ENCODE measurements at places on chromosomes 7 and 10. TPM values are rescaled to one million over a fixed set of nuclear protein-coding genes. Genes with fewer than 3 reads are reported as not detected.

- no peak overlapping the region for H3K27ac ChIP-seq
- no peaks in the 10 kb centered on the region for H3K36me3 ChIP-seq
- no peak overlapping the region for H3K4me3 ChIP-seq
- DNase-seq, result peak; percentile 79
- H3K4me1 ChIP-seq, result no peaks in the 10 kb centered on the region
These were observed 219.7 kb upstream of the STK17A start for GRCh38 chr7:43363035-43363791.

DNA sequence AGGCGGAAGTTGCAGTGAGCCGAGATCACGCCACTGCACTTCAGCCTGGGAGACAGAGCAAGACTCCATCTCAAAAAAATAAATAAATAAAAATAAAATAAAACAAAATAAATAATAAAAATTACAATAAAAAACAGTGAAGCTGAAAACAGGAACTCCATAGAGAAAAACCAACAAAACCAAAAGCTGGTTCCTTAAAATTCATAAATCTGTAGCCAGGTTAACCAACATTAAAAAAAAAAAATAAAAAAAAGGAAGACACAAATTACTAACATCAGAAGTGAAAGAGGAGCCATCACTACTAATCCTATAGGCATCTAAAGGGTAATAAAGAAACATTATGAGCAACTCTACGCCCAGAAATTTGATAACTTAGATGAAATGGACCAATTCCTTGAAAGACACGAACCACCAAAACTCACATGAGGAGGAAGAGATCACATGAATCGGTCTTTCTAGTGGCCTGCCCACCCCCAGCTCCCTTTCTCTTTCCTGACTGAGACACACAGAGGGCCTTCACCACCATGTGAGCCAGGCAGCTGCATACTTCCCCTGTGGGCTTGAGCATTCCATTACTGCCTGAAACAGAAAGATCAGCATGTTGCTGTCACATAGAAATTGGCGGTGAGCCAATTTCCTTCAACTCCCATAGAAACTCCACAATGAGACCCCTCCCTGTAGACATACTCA is 208.7 kb downstream of the MAD1L1 start:
- H3K27me3 ChIP-seq, result no peaks in the 10 kb centered on the region
- peaks cover 13% of the 10 kb centered on the region for H3K4me1 ChIP-seq
- H3K4me3 ChIP-seq, result no peak overlapping the region
- no peaks in the 10 kb centered on the region for H3K36me3 ChIP-seq

GRCh38 chr7:105325216-105325904 is 63.4 kb downstream of the SRPK2 start:
- H3K27ac ChIP-seq, result no peak overlapping the region
- DNase-seq, result no peak
- no peaks in the 10 kb centered on the region for H3K36me3 ChIP-seq
- no peaks in the 10 kb centered on the region for H3K27me3 ChIP-seq
- no peak overlapping the region for H3K4me3 ChIP-seq

DNA sequence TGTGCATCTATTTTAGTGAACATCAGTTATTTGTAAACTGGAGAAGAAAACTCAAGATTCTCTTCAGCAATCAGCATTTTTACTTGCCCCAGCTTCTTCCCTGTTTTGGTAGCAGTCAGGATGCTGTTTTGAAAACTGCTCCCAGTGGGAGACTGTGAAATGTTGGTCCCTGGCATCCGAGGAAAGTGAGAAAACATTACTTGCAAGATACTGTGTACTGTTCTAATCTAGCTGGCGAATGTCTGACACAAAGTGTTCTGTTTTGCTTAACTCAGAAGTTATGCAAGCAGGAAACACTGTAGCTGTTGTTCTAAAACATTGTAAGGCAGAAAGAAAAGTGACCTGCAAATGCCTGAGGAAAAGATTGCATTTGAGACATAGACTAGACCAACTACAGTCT is 171.8 kb upstream of the POM121L12 start:
- no peak for DNase-seq
- H3K4me3 ChIP-seq, result no peak overlapping the region
- no peaks in the 10 kb centered on the region for H3K36me3 ChIP-seq
- no peaks in the 10 kb centered on the region for H3K27me3 ChIP-seq
- no peaks in the 10 kb centered on the region for H3K4me1 ChIP-seq

DNA sequence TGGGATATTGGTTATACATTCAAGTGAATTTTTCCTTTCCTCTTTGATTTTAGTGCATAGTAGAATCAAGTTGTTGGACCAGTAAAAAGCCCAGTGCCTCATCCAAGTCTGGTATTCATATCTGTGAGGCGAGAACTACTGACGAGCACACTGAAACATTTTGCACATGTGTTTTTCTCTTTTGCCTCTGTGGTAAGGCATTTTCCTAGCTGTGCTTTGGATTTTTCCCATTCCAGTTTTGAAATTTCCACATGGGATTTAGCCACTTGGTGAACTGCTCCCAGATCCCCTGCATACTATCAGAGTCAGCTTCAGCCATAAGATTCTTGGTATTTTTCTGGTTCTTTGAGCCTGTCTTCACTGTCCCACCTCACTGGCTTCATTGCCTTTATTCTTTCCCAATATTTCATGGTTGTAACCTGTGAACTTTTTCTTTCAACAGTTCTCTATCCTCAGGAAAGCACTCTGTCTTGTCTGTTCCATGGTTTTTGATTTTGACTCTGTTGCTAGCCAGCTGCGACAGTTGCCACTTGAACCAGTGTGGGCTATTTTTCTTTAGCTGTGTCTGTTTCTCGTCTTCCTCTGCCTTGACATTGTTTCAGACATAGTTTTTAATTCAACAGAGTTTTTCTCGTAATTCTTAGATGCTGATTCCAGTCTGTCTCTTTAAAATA is 239.0 kb downstream of the REEP3 start:
- H3K36me3 ChIP-seq, result no peaks in the 10 kb centered on the region
- no peak for DNase-seq
- H3K27ac ChIP-seq, result no peak overlapping the region
- no peak overlapping the region for H3K4me3 ChIP-seq
- H3K4me1 ChIP-seq, result no peaks in the 10 kb centered on the region

- H3K4me1 ChIP-seq, result no peaks in the 10 kb centered on the region
- H3K27me3 ChIP-seq, result no peaks in the 10 kb centered on the region
- DNase-seq, result no peak
- H3K4me3 ChIP-seq, result no peak overlapping the region
- no peak overlapping the region for H3K27ac ChIP-seq
These were observed 117.0 kb downstream of the CHCHD3 start for GRCh38 chr7:132964876-132965275.

DNA sequence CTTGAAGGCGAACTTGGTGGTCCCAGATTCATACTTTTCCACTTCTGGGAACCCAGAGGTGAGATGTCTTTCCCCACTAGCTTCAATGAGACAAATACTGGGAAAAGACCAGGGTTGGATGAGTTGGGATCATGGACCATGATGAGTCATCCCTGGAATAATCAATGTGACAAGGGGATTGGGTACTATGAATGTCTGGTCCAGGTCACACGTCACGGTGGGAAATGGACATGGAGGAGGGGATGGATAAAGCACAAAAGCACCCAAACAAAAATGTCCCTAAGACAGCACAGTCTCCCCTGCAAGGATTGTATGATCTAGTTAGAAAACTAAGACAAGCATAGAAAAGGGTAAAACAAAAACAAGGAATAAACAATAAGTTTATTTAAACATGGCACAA is 12.4 kb upstream of the SORBS1 start:
- no peak overlapping the region for H3K4me3 ChIP-seq
- no peaks in the 10 kb centered on the region for H3K4me1 ChIP-seq
- no peaks in the 10 kb centered on the region for H3K27me3 ChIP-seq
- H3K36me3 ChIP-seq, result no peaks in the 10 kb centered on the region
- no peak for DNase-seq

DNA sequence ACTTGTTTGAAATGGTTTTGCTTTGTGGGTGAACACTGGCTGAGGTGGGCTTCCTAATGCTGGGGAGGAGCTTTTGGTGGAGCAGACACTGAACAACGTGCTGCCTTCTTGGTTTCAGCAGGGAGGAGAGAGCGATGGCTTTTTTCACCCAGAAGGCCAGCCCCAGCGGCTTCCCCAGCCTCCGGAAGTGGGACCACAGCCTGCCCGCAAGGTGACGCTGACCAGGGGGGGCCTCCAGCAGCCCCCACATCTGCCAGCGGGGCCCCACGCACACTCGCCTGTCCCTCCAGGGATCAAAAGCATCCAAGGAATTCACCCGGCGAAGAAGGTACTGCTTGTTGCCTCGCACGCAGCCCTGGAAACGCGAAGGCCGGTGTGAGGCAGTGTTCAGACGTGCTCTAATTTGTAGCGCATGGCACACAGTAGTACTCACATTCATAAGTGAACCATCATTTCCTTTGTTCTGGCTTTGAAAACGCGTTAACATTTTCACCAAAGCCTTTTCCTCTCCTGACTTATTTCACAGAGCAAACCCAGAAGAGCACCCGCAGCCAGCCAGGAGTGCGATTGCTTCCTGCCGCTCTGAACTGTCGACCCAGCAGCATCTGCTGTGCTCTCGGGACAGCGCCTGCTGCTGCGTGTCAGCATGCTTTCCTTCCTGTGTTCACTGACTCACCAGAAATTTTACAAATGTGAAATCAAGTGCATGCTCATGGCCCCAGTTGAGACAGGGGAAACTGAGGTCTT is 48.4 kb downstream of the SHH start:
- no peak overlapping the region for H3K4me3 ChIP-seq
- H3K27ac ChIP-seq, result peak overlapping the region; percentile 55
- DNase-seq, result no peak
- peaks cover 5% of the 10 kb centered on the region for H3K36me3 ChIP-seq
- no peaks in the 10 kb centered on the region for H3K27me3 ChIP-seq

GRCh38 chr7:48213226-48213625 is 42.0 kb downstream of the ABCA13 start:
- H3K4me1 ChIP-seq, result no peaks in the 10 kb centered on the region
- DNase-seq, result no peak
- no peaks in the 10 kb centered on the region for H3K36me3 ChIP-seq
- no peak overlapping the region for H3K27ac ChIP-seq
- H3K27me3 ChIP-seq, result no peaks in the 10 kb centered on the region

- no peak for DNase-seq
- H3K36me3 ChIP-seq, result peaks cover 2% of the 10 kb centered on the region
- no peak overlapping the region for H3K27ac ChIP-seq
- H3K4me1 ChIP-seq, result no peaks in the 10 kb centered on the region
These were observed 12.6 kb downstream of the TOMM7 start for GRCh38 chr7:22809902-22810642.

DNA sequence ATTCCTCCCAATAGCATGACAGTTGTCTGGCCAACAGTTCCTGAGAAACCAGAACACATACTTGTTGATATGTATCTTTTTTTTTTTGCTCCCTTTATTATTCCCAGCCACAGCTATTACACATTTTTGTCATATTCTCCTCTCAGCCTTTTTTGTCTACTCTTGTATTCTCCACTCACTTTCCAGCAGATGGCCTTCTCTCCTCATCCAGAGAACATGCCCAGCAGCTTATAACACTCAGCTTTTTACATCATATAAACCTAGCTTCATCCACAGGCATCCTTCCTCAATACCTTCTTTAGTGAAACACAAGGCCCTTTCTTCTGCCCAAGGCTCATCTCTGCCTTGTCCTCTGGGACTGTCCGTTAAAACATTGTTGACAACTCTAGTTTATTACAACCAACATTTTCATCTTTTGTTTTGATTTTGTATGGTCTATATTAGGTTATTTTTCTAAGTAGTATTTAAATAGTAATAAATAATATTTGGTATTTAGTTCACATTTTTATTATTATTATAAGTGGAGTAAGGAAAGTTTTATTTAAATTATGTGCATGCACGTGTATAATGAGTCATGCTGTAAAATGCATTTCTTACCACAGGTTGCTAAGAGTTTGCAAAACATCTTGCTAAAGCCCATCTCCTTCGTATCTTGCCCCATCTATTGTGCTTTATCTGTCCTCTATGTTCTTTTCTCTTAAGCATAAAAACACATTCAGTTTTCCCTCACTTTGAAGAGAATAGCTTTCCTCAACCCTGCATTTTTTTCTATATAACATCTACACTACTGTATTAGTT is 101.5 kb downstream of the ORC5 start:
- no peak overlapping the region for H3K27ac ChIP-seq
- H3K27me3 ChIP-seq, result no peaks in the 10 kb centered on the region
- peak; percentile 18 for DNase-seq
- no peaks in the 10 kb centered on the region for H3K36me3 ChIP-seq
- no peaks in the 10 kb centered on the region for H3K4me1 ChIP-seq
- no peak overlapping the region for H3K4me3 ChIP-seq

- H3K4me3 ChIP-seq, result no peak overlapping the region
- no peak overlapping the region for H3K27ac ChIP-seq
- H3K4me1 ChIP-seq, result no peaks in the 10 kb centered on the region
- peak; percentile 33 for DNase-seq
- no peaks in the 10 kb centered on the region for H3K27me3 ChIP-seq
These were observed 19.1 kb upstream of the OTUD1 start for GRCh38 chr10:23419655-23420329.

- H3K4me3 ChIP-seq, result no peak overlapping the region
- DNase-seq, result no peak
- no peaks in the 10 kb centered on the region for H3K27me3 ChIP-seq
- H3K4me1 ChIP-seq, result no peaks in the 10 kb centered on the region
- H3K36me3 ChIP-seq, result no peaks in the 10 kb centered on the region
These were observed 520.4 kb downstream of the SDK1 start for GRCh38 chr7:3821488-3821887.

GRCh38 chr7:1520539-1521234 is 9.8 kb upstream of the MAFK start:
- no peaks in the 10 kb centered on the region for H3K36me3 ChIP-seq
- H3K4me3 ChIP-seq, result no peak overlapping the region
- no peaks in the 10 kb centered on the region for H3K4me1 ChIP-seq
- peaks cover 7% of the 10 kb centered on the region for H3K27me3 ChIP-seq

DNA sequence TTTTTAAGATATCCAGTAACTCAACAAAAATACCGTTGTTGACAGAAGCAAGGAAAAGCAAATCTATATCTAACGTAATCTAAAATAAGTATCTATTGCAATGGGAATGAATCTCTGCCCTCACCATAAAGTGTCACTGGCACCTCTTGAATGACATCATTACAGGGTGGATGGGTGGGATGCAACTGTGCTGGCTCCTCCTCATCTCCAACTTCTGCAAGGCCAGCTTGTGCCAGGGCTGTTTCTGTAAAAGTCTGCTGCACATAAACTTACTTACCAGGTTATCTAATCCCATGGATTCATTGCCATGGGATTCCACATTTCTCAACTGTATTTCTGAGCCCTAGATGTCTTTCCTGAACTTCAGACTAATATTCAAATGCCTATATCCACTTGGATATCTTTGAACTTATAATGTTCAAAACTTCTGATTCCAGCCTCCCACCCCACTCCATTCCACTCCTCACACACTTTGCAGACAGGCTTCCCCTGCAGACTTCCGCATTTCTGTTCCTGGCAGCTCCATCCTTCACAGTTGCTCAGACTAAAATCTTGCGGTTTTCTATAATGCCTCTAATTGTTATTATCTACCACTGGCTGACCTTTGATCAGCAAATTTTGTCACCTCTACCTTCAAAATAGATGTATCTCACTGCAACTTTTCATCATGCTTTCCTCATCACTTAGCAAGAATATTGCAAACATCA is 10.7 kb downstream of the FGL2 start:
- H3K4me3 ChIP-seq, result no peak overlapping the region
- H3K27ac ChIP-seq, result no peak overlapping the region
- no peaks in the 10 kb centered on the region for H3K36me3 ChIP-seq
- H3K4me1 ChIP-seq, result no peaks in the 10 kb centered on the region

- no peak overlapping the region for H3K27ac ChIP-seq
- no peaks in the 10 kb centered on the region for H3K4me1 ChIP-seq
- no peak for DNase-seq
- no peaks in the 10 kb centered on the region for H3K36me3 ChIP-seq
- no peak overlapping the region for H3K4me3 ChIP-seq
These were observed 109.5 kb downstream of the UNCX start for GRCh38 chr7:1342090-1342640.

Gene TRIM4
- 19.6 TPM for polyA plus RNA-seq

Gene HOXA3
- 0.44 TPM for polyA plus RNA-seq

Gene FHIP2A
- 26.6 TPM for polyA plus RNA-seq

Gene SPDYE8
- polyA plus RNA-seq, result not detected

Gene ADAM22
- polyA plus RNA-seq, result 0.33 TPM

Gene MEOX2
- polyA plus RNA-seq, result 0.28 TPM

Gene STAG3
- polyA plus RNA-seq, result 0.27 TPM

Gene CHST15
- polyA plus RNA-seq, result 11.7 TPM

Data from fibroblast of lung (primary cell).